ENCODE measurements at places on chromosomes 2 and 18.

DNA sequence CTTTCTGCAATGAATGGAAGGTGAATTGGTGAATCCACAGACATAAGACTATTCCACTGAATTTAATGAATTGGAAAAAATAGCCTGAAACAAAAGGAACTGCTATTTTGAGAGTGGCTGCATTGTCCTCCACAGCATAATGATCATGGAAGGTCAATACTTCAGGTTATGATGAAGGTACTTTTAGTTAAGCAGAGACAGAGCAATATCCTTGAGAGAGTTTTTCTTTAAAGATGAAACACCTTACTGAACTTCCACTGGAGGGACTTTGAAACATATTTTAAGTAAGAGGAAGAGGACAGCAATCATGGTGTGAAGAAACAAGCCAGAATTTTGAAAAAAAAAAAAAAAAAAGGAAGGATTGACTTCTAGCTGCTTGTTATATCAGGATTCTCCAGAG lies 68.8 kb upstream of the DPP10 start:
- no peak for DNase-seq

DNA sequence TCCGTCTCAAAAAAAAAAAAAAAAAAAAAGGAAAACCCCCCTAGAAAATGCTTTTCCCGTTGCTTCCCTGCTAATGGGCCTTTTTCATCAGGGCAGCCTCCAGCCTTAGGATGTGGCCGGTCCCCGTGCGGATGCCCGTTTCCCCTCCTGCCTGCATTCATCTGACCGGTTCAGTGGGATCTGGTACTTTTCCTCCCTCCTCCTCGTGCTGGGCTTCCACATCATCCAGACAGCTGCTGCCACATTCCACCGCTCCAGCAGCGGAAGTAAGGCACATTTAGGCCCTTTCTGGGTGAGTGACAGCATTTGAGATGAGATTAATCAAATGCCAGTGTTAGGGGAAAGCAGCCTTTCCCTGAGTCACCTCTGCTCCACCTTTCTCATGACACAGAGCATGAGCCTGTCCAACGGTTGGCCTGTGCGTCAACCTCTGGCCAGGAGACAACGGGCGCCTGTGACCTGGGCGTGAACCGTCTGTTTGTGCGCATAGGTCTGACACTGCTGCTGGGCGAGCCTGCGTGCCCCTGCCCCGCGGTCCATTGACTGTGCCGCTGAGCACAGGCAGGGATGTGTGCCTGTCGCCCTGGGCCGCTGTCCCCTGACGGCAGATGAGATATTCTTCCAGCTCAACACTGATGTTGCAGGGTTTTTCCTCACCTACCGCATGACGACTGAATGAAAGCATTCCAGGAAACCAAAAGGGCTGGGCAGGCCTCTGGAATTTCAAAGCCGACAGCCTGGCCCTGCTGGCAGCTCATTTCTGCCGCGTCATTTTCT lies 174.0 kb downstream of the TGIF1 start:
- no peak for DNase-seq

GRCh38 chr2:109508556-109508955 lies 105.2 kb downstream of the SEPTIN10 start:
- no peak for DNase-seq

DNA sequence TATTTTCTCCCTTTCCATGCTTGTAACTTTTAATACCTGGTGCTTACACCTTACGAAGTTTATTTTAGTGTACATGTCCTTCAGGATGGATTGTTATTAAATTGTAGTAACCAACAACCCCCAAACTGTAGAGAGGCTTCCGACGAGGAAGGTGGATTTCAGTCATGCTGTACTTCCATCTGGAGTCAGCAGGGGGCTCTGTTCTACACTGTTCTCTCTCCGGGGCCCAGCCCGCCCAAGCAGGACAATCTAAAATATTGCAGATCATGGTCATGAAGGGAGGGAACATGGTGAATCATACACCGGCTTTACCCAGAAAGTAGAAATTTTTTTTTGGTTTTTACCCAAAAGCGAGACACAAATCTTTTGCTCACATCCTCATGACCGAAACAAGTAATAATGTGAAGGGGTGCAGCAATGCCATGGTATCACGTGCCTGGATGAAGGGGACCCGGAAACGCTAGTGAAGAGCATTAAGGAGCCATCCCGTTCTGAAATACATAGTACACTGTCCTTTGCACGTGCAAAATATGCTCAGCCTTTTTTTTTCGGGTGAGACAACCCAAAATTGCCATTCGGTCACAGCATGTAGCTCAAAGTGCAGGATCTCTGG lies 884.8 kb downstream of the EPHA4 start:
- peak; percentile 54 for DNase-seq

DNA sequence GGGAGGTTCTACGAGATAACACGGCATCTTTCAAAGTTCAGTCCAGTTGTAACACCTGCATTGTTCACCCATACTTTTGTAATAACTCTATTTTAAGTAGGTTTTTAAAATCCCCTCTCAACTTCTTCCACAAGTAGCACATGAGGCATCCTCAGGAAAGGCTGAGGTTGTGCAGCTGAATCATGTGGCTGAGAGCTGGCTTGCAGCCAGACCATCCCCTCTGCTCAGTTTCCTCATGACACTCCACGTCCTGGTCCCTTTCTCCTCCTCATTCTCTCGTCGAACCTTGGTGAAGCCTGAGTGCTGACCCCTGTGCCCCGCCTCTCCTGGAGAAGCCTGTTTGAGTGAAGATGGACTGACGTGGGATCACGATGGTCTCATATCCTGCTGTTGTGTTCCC lies 42.5 kb downstream of the POU3F3 start:
- DNase-seq, result no peak

GRCh38 chr2:1550658-1551316 lies 137.5 kb downstream of the TPO start:
- DNase-seq, result peak; percentile 31

DNA sequence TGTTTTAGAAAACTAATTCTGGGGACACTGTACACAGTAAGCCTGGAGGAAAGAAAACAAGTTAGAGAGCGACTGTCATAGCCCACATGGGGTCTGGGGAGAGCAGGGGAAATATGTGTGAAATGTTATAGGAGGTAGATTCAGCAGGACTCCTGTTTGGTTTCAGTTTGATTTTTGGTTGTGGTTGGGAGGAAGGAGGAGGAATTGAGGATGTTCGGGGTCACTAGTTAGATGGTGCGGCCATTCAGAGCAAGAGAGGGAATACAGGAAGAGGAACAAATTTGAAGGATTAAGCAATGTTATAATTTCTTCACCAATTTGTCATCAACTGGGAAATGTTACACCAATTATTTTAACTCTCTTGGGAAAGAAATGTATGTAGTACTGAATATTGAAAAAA lies 25.1 kb downstream of the TTC39C start:
- DNase-seq, result no peak

GRCh38 chr2:236343400-236344161 lies 79.4 kb upstream of the ASB18 start:
- peak; percentile 58 for DNase-seq

- no peak for DNase-seq
Measured at GRCh38 chr2:6823111-6823510, 42.6 kb downstream of the CMPK2 start.

DNA sequence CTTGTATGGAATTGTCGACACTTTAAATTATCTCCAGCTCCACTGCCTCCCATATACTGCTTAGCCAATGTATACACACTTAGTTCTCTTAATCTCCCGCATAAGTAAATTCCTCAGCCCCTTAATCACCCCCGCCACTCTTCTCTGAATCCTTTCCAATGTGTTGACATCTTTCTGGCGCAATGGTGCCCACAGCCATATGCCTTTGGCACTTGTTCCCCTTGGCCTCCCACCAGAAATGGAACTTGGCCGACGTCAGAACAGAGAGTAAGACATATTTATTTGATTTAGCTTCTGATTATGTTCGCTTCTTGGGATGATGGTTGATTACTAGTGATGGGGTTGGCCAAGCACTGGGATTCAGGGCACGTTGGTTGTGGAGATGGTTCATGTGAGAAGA lies 1089.3 kb upstream of the CELF4 start:
- DNase-seq, result no peak

GRCh38 chr18:38948436-38948835 lies 1382.8 kb upstream of the CELF4 start:
- no peak for DNase-seq

DNA sequence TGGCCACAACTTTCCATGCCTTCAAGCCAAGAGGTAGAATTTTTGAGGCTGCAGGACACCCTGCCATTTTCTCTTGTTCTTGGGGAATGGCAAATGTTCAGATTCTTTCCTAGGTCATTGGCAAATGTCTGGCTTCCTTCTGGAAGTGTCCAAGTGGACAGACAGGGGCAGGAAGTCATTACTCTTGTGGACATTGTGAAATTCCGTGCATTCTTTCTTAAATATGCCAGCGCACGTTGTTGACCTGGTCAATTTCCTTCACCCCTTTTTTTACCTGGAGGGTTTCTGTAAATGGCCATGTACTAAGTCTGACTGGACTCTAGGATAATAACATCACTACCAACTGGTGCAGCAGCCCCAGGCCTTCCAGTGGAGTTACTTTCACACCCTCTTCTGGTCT lies 13.9 kb downstream of the ASB18 start:
- no peak for DNase-seq

DNA sequence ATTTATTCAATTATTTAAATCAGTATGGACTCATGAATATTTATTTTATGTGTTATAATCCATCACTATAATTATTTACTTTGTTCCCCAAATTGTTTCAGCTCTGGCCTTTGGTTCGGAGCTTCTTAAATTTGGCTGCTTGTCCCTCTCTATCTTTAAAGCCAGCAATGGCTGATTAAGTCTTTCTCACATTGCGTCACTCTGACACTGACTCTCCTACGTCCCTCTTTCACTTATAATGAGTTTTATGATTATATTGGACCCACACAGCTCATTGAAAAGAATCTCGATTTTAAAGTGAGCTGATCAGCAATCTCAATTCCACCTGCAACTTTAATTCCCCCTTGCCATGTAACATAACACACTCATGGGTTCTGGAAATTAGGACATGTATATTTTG lies 185.2 kb upstream of the SLC39A10 start:
- DNase-seq, result no peak

DNA sequence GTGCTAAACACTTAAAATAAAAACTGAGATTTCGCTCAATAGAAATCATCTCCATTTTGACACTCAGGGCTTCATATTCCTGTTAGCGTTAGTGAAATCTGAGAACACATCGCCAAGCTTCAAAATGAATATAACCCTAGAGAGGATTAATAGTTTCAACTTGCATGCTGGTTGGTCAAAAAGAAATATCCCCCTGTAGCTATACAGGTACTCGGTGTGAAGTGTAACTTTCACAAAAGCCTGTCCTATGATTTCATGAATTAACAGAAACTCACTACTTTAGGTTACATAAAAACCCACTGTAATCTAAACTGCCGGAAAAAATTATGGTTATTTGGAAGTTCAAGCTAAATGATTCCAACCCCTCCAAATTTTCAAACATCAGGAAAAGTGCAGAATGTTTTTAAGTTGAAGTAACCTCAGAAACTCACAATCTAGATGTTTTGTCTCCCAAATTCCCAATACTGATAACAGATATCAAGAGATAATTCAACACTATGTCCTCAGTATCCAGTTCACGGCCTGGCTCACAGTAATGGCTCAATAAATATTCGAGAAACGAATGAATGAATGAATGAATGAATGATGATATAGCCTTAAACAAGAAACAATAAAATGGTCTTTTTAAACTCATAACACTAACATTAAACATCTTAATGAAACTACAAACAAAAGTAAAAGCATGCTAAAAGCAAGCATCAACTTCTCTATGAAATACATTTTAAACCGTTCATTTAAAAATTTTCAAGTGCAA lies 2.5 kb downstream of the TLK1 start:
- DNase-seq, result no peak

DNA sequence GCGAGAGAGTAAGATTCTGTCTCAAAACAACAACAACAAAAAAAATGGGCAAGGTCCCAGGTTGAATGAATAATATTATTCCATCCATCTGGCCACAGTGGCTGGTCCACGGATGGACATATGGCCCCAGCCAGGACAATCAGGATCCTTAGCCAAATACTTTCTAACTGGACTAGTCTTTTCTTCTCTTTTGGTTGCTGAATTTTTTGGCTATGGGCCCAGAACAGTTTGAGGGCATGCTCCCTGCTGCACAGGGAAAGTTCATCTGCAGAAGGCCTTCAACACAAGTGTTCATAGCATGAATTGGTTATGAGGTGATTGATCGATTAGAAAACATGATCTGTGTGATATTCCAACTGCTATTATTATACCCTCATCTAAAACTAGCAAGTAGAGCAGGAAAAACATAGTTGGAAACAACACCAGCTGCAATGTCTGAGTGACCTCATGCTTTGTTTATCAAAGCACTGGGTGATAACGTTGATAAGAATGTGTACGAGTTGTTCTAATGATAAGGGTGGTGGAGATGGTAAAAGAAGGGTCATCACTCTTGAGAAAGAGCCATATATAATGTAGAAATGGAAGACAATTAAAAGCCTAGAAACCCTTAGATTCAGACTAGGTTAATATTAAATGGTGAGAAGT lies 47.8 kb upstream of the RNF103 start:
- no peak for DNase-seq

DNA sequence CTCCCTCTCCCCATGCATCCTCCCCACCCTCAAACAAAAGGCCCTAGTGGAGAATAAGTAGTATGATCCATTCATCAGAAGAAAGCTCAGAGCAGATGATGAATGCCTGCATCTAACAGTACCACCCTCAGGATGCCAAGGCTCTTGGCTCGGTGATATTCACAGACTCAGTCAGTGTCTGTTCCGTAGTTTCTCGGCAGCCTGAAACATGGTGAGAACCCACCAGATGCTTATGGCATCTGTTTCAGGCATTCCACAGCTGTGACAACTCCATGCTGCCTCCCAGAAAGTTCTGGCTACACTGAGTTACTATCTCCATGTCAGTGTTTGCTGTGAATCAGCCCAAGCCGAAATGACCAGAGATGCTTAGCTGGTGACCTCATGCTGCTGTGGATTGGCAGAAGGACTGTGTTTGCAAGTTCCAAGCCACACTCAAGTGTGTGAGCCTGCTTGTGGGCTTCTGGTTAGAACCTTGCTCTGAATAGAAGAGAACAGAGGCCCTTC lies 83.9 kb downstream of the WDSUB1 start:
- no peak for DNase-seq

DNA sequence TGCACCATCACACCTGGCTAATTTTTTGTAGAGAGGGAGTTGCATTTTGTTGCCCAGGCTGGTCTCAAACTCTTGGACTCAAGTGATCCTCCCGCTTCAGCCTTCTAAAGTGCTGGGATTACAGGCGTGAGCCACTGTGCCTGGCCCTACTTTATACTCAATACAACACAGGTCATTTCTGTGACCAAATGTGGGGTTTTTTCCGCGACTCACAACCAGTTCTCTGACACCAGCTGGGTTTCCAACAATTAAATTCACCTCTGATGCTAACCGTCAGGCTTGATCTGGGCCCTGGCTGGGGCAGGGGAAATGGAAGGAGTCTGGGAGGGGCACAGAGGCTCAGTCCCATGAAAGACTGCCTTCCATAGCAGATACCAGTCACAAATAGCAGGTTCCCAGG lies 64.8 kb upstream of the MCFD2 start:
- no peak for DNase-seq
